ENCODE measurements at places on chromosomes 7 and 10. TPM values are rescaled to one million over a fixed set of nuclear protein-coding genes. Genes with fewer than 3 reads are reported as not detected.

The LRRN3 gene
- polyA plus RNA-seq, result 0.02 TPM

DNA sequence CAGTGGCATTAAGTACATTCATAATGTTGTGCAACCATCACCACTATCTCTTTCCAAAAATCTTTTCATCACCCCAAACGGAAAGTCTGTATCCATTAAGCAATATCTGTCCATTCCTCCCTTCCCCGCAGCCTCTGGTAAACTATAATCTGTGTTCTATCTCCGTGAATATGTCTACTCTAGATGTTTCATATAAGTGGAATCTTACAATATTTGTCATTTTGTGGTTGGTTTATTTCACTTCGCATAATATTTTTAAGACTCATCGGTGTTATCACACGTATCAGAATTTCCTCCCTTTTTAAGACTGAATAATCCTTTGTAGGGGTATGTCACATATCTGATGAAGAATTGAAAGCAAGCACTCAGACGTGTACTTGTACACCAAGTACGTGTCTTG is 86.0 kb upstream of the FGFR2 start:
- no peak for DNase-seq

GRCh38 chr7:138502023-138502767 is 42.1 kb downstream of the TRIM24 start:
- no peak for DNase-seq

- no peak for DNase-seq
Measured at GRCh38 chr10:50231515-50232260, 19.6 kb downstream of the ASAH2 start.

- DNase-seq, result peak; percentile 76
Measured at GRCh38 chr10:124732931-124733570, 11.1 kb downstream of the FAM53B start.

Data from mammary epithelial cell (primary cell).